A549 treated with Hydrocortisone at 1 μM for 4 hours (cell line): ENCODE measurements at places on chromosomes 7 and 10. TPM values are rescaled to one million over a fixed set of nuclear protein-coding genes. Genes with fewer than 3 reads are reported as not detected.

Gene SORBS1
- total RNA-seq, result 0.38 to 0.58 TPM (median 0.48 TPM) in 5 replicates

Gene PRPS1L1
- not detected in 5 replicates for total RNA-seq

Gene OPN4
- not detected in 5 replicates for total RNA-seq

Gene GTF2I
- 70.8 to 101 TPM (median 98.5 TPM) in 5 replicates for total RNA-seq

Gene PIP
- 0.35 to 0.64 TPM in 2 of 5 replicates, not detected in the others for total RNA-seq

Gene GRID1
- total RNA-seq, result 0.21 to 0.39 TPM (median 0.25 TPM) in 5 replicates

Gene C10orf53
- not detected in 5 replicates for total RNA-seq

Gene TRA2A
- 69.0 to 87.1 TPM (median 76.7 TPM) in 5 replicates for total RNA-seq

Gene TBXAS1
- total RNA-seq, result 13.2 to 15.9 TPM (median 14.8 TPM) in 5 replicates

Gene HTR5A
- total RNA-seq, result not detected in 5 replicates

Gene DLX6
- not detected in 5 replicates for total RNA-seq

Gene SH2B2
- total RNA-seq, result 2.2 to 3.2 TPM (median 3.0 TPM) in 5 replicates

Gene LMOD2
- not detected in 5 replicates for total RNA-seq

Gene MINDY4
- 2.2 to 2.6 TPM (median 2.4 TPM) in 5 replicates for total RNA-seq

Gene NYAP1
- total RNA-seq, result 3.0 to 7.0 TPM (median 5.1 TPM) in 5 replicates

Gene ERVW-1
- total RNA-seq, result not detected in 5 replicates

Gene CPA2
- total RNA-seq, result 0.08 to 0.30 TPM (median 0.16 TPM) in 3 of 5 replicates, not detected in the others

Gene MBLAC1
- total RNA-seq, result 2.1 to 3.3 TPM (median 3.1 TPM) in 5 replicates

Gene NODAL
- total RNA-seq, result not detected in 5 replicates

Gene SH3PXD2A
- 0.78 to 1.1 TPM (median 1.1 TPM) in 5 replicates for total RNA-seq

Gene LBX1
- total RNA-seq, result not detected in 5 replicates

Gene SCART1
- total RNA-seq, result 0.20 to 0.32 TPM (median 0.22 TPM) in 5 replicates
